Nucleus accumbens (tissue), 56 donors: ENCODE measurements at places on chromosomes 6 and 20.

GRCh38 chr6:15499591-15499990, 163.2 kb downstream of the DTNBP1 start:
- DNase-seq, result no peak

DNA sequence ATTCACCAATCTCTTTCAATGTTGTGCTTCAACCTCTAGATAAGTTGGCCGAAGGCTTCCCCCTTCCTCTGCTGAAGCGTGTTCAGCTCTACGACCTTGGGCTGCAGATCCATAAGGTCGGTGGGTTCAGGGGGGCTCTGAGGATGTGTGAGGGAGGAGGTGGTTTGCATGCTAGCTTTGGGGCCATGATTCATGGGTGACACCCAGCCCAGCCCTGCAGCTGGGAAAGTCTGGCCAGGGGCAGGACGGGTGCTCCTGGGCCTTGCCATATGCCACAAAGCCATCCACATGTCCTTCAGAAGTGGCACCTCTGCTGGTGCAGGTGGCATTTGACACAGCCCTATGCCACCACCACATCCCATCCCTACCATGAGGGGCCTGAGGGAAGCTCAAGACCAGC, 27.6 kb downstream of the LBP start:
- DNase-seq, result no peak

DNA sequence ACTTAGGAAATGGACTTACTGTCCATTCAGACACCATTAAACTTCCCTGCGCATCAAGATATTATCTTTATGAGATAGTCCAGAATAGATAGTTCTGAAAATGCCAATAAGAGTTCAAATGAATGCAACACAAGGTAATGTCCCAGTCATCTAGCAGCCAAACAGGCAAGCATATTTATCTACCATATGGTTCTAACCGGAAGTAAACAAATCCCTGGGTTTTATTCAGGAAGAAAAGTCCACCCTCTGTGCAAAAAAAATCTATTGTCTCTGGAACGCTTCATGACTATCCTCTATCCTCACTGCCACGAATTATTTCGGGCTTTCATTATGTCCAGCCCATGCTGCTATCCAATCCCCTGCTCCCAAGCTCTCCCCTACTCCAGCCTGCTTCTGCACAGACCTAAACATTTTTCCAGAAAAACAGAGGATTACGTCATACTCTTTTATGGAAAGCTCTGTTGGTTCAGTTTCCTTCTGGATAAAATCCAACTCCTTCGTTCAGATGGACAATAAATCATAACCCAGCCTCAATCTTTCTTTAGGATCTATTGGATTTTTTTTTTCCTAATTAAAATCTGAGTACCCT, 11.4 kb downstream of the PPIL6 start:
- DNase-seq, result no peak

GRCh38 chr6:129749749-129750120, 39.8 kb upstream of the ARHGAP18 start:
- DNase-seq, result no peak

- no peak for DNase-seq
These were observed 27.5 kb upstream of the AFDN start for GRCh38 chr6:167799033-167799821.

- no peak for DNase-seq
These were observed 293.7 kb downstream of the RNF144B start for GRCh38 chr6:18680842-18681241.

GRCh38 chr6:105364243-105364642, 38.6 kb downstream of the PREP start:
- no peak for DNase-seq

GRCh38 chr6:57432919-57433684, 115.7 kb downstream of the PRIM2 start:
- no peak for DNase-seq

GRCh38 chr6:41427642-41428335, 92.4 kb downstream of the NCR2 start:
- DNase-seq, result no peak

GRCh38 chr6:132466952-132467351, 46.0 kb downstream of the STX7 start:
- no peak for DNase-seq

DNA sequence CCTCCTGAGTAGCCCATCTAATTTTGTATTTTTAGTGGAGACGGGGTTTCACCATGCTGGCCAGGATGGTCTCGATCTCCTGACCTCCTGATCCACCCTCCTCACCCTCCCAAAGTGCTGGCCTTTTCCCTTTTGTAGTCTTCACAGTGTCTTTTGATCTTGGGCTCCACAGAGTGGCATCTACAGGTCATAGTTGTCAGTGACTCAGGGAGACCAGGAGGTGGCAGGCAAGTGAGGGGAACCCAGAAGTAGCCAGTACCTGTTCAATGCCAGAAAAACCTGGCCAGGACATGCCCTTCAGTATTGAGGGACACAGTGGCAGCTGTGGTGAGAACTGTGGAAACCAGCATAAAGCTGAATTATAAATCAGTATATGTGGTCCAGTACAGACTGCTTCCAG, 19.6 kb downstream of the RPP21 start:
- DNase-seq, result no peak

DNA sequence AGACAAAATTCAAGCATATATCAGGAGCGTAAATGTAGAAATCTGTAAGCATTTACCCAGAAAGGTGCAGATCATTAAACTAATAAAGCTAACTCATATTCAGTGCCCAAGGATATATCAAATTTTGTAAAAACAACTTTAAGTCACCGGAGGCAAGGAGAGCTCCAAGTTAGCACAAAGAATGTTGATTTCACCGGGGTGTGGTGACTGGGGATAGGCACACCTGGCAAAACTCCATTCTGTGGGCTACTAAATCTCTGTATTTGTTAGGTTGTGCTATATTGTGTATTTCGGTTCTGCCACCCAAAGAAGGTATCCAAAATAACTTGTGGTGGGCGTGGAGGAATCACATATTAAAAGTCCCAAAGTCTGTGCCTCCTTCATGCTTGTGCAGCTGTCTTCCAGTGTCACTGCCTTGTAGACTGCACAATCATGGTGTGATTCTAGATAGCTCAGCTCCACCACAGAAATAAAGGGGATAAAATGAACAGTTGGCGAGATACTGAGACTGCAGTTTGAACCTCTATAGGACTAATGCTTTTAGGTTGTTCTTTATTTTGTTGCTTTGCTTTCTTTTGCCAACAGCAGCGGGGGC, 111.6 kb downstream of the GMDS start:
- DNase-seq, result no peak

DNA sequence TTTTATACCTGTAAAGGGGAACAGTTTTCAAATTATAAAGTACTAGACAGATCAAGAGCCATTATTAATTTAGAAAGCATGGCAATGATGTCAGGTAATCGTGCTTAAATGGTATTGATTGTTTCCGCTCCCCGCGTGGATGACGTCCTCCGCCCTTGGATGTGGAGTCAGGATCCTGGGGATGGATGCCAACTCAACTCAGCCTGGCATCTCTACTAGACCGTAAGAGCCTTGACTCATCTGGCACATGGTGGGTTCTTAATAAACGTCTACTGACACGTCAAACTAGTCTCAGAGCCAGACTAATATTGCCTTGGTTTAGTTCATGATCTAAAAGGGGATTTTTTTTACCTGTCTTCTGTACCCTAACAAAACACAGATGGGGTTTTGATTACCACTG, 80.2 kb downstream of the LRFN2 start:
- DNase-seq, result peak; percentile 10

DNA sequence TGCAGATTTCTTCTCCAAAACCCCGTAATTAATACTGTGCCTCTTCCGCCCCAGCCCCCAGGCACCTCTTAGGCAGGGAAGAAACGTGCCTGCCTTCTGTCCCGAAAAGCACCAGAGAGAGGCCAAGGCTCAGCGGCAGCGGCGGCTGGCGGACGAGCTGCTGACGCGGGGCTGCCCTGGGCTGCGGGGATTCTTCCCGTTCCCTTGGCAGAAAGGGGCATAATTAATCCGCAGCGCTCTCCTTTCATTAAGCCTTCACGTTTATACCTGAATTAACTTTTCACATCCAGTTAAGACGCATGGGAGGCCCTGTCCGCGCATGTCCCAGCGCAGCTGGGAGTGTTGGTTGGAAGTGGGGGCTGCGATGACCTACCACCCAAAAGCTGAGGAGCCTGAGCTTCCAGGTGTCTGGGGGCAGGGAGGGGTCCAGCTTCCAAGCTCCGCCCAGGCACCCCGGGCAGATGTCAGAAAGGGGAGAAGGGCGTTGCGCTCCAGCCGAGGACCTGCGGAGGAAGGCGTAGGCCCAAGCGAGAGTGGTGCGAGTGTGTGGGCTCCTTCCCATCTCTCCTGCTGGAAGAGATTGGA, 167.4 kb upstream of the LRFN2 start:
- no peak for DNase-seq

- peak; percentile 37 for DNase-seq
These were observed 57.3 kb downstream of the LINC00237 start for GRCh38 chr20:21048841-21049273.

GRCh38 chr20:50522053-50522674, 12.0 kb downstream of the PTPN1 start:
- no peak for DNase-seq

GRCh38 chr6:139983555-139984276, 609.3 kb upstream of the CITED2 start:
- no peak for DNase-seq
